ENCODE measurements at places on chromosomes 16 and 17. TPM values are rescaled to one million over a fixed set of nuclear protein-coding genes. Genes with fewer than 3 reads are reported as not detected.

Gene MFAP4
- 12.9 TPM for total RNA-seq

Gene FN3K
- total RNA-seq = 48.3 TPM

Gene CETP
- total RNA-seq = not detected

Gene KRT33A
- not detected for total RNA-seq

Gene ZNF385C
- 0.34 TPM for total RNA-seq

Gene POLR2C
- 50.0 TPM for total RNA-seq

Gene CCL16
- 0.25 TPM for total RNA-seq

Gene GCGR
- total RNA-seq = 0.67 TPM

Gene PCYT2
- total RNA-seq = 49.9 TPM

Gene KLHL10
- total RNA-seq = not detected

Gene KIF19
- total RNA-seq = 2.1 TPM

Gene BAIAP3
- total RNA-seq = 7.5 TPM

Gene IRF8
- total RNA-seq = 48.7 TPM

Gene FBXO39
- total RNA-seq = not detected

Gene BBS2
- total RNA-seq = 34.2 TPM

Gene SRCIN1
- 3.1 TPM for total RNA-seq

Gene CTRB1
- 2.4 TPM for total RNA-seq

Gene CDH11
- 4.4 TPM for total RNA-seq

Gene ITGAL
- 7.3 TPM for total RNA-seq

Gene ADAD2
- total RNA-seq = not detected

Gene SGF29
- total RNA-seq = 26.4 TPM

Gene WWP2
- 102 TPM for total RNA-seq

Gene IRX6
- total RNA-seq = 0.09 TPM

Gene KRT13
- total RNA-seq = not detected

Gene ZNF747
- 11.7 TPM for total RNA-seq

Gene FAM171A2
- 0.67 TPM for total RNA-seq

Gene AANAT
- total RNA-seq = not detected

Gene GPR139
- total RNA-seq = not detected

Gene SLC5A11
- total RNA-seq = 2.8 TPM

Gene CDRT15
- not detected for total RNA-seq

Gene CACNA1G
- total RNA-seq = 0.06 TPM

Gene GAS2L2
- total RNA-seq = not detected

Gene CIBAR2
- total RNA-seq = not detected

Gene PARD6A
- total RNA-seq = 4.4 TPM

Gene SLC9A5
- 0.61 TPM for total RNA-seq

Gene NPIPA2
- total RNA-seq = 2.8 TPM

Gene THRA
- total RNA-seq = 48.4 TPM

Gene CAVIN1
- total RNA-seq = 21.9 TPM

Gene PRR35
- not detected for total RNA-seq

Gene COTL1
- total RNA-seq = 71.0 TPM
